ENCODE measurements at places on chromosomes 16 and 17.

- no peak for DNase-seq
Observed at GRCh38 chr17:79796444-79796762, 474 bp downstream of the CBX8 start.

- DNase-seq, result no peak
Observed at GRCh38 chr17:13513039-13513405, 88.7 kb downstream of the HS3ST3A1 start.

DNA sequence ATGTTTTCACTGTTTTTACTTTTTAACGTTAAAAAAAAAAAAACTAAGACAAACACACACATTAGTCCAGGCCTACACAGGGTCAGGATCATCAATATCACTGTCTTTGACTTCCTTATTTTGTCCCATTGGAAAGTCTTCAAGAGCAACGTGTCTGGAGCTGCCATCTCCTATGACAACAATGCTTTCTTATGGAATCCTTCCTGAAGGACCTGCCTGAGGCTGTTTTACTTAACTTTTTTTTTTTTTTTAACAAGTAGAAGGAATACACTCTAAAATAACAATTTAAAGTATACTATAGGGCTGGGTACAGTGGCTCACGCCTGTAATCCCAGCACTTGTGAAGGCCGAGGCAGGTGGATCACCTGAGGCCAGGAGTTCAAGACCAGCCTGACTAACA lies 71.8 kb upstream of the BCAR1 start:
- no peak for DNase-seq

- peak; percentile 76 for DNase-seq
Observed at GRCh38 chr16:79288066-79288465, 312.5 kb downstream of the MAF start.

DNA sequence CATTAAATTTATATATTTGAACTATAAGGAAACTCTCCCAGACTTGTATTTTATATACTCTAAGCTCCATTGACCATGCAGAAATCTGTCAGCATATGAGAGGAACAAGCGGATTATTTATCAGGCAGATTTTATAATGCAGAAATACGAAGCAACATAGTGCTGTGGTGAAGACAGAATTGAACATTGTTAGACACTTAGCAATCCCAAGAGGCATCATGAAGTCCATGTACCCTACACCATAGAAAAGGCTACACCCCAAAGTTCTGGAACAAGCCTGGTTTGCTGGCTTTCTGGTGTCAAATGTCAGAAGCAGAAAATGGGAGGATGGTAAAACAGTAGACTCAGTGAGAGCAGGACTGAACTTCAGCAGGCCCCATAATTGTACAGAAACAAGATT lies 241.1 kb downstream of the PRKCA start:
- no peak for DNase-seq

DNA sequence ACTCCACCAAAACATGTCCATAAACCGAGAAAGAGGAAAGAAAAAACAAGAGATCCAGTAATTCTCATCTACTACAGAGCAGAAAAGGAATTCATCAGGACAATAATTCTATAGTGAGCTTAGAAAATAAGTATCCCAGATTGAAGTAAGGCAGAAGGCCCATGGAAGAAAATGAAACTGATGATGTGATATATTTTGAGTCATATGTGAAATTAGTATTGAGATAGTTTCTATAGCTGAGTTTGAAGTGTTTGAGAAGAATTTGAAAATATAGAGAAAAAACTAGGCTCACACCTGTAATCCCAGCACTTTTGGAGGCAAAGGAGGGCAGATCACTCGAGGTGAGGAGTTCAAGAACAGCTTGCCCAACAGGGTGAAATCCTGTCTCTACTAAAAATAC lies 19.7 kb downstream of the LUC7L3 start:
- peak; percentile 6 for DNase-seq

DNA sequence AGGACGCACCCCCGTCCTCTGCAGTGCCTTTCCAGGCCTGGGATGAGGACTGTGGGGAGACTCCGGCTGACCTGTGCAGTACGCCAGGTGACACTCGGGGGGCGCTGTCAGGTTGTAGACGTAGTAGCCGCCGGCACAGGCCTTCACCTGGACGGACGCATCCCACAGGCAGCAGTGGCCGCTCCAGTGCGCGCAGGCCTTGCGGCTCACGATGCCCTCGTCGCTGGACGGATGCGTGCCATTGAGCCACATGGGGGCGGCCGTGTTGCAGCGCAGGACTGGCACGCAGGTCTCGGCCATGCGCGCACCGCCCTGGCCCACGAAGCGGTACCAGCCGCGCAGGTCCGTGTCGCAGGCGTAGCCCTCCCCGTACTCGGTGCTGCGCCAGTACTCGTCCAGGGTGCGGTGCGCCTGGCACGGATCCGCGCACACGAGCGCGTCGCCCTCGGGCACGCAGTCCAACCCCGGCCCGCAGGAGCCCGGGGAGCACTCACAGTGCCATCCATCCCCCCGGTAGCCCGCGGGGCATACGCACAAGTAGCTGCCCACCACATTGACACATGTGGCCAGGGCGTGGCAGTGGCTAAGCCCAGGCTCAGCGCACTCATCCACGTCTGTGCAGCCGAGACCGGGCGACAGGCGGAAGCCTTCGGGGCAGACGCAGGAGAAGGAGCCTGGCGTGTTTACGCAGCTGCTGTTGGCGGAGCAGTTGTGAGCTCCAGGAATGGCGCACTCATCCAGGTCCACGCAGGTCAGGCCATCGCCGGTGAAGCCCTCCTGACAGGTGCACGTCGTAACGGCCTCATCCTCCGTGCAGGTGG lies 3.9 kb downstream of the UMOD start:
- DNase-seq, result no peak

DNA sequence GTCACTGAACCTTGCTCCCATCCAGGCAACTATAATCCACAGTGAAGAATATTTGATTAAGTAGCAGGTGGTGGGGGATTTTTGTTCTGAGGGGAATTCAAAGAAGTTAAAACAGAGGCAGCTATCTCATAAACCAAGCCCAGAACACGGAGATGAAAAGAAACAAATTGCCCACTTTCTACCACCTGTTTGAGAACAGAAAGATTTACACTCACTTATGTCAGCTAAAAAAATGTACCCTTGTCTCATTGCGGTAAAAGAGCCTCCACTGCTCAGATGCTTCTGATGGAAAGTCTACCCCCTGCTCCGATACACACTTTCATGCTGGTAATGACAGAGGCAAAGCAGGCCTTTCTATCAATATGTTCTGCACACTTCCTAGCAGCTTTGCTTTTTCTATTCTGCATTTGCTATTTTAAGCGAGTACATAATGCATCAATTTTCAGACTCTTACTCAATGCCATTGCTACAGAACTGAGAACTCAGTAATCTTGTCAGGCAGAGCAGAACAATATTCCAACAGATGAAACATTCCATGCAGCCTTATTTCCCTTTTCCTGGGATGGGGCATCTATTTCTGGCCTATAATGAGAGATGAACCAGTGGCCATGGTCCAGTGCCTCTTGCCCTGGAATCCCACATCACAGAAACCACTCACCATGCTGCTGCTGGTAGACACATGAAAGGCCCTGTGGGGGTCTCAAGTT lies 29.0 kb downstream of the CDK5R1 start:
- DNase-seq, result no peak

GRCh38 chr17:72456075-72456474 lies 335.3 kb downstream of the SOX9 start:
- DNase-seq, result no peak

DNA sequence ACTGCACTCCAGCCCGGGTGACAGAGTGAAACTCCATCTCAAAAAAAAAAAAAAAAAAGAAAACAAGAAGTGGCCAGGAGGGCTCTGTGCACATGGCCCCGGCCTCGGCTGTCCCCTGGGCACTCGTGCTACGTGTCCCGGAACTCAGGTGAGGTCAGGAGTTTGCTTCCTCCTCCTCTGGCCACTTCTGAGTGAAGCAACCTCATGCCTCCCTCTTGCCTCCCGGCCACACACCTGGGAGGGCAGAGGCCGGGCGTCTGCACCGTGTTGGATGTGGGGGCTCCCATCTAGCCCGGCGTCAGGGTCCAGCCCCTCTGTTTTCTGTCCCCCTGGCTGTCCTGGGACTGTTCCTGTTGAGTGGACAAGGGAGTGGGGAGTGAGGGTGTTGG lies 22.2 kb downstream of the ASPSCR1 start:
- DNase-seq, result no peak

DNA sequence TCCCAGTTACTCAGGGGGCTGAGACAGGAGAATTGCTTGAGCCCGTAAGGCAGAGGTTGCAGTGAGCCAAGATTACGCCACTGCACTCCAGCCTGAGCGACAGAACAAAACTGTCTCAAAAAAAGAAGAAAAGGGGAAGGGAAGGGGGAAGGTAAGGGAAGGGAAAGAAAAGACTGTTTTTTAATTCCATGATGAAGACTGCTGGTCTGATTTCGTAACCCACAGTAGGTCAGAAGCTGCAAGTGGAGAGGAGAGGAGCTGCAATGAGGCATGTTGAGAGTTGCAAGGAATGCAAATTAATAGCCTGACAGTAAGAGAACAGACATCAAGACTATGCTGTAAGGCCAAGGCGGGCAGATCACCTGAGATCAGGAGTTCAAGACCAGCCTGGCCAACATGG lies 33.3 kb downstream of the HELZ start:
- DNase-seq, result no peak

- DNase-seq, result no peak
Observed at GRCh38 chr16:27113341-27113841, 46.7 kb downstream of the C16orf82 start.

GRCh38 chr17:29358416-29358815 lies 31.7 kb upstream of the TAOK1 start:
- DNase-seq, result peak; percentile 18

DNA sequence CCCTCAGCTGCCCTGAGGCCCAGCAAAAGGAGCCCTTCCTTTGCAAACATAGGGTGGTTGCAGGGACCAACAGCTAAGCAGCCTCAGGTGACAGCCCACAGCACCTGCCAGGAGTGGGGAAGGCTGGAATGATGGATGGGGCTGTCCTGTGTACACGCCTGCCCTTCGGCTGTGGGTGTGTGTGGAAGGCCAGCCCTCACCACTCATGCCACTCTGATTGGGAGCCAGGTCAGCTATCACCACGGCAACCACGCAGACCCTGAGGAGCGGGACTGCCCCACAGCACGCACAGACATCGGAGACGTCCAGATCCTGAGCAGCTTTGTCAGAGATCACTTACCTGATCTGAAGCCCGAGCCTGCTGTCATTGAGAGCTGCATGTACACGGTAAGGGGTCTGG lies 11.9 kb downstream of the PIPOX start:
- no peak for DNase-seq

- no peak for DNase-seq
Observed at GRCh38 chr16:66539623-66540469, 10.1 kb downstream of the TK2 start.

DNA sequence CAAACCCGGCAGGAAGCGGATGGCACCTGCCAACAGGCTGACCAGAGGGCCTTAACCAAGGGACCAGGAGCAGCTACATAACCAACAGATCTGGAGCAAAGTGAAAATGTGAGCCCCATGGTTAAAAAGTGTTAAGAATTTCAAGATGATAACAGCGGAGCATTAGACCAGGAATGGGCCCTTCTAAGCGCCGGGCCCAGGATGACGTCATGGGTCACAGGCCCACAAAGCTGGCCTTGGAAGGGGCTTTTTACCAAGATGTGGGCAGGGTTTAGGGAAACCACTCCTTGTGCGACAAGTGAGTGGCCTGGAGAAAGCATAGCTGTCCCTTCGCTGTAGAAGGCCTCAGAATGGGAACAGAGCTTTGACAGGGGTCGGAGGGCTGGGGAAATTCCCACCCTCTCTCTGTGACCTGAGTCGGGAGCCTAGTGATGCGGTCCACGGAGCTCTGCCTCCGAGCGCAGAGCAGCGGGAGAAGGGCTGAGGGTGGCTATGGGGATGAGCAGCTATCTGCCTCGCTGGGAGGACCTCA lies 84.4 kb upstream of the RPL38 start:
- DNase-seq, result no peak

GRCh38 chr17:42270596-42270995 lies 5.6 kb downstream of the STAT5B start:
- no peak for DNase-seq

- DNase-seq, result no peak
Observed at GRCh38 chr16:85380905-85381737, 232.0 kb upstream of the GSE1 start.

DNA sequence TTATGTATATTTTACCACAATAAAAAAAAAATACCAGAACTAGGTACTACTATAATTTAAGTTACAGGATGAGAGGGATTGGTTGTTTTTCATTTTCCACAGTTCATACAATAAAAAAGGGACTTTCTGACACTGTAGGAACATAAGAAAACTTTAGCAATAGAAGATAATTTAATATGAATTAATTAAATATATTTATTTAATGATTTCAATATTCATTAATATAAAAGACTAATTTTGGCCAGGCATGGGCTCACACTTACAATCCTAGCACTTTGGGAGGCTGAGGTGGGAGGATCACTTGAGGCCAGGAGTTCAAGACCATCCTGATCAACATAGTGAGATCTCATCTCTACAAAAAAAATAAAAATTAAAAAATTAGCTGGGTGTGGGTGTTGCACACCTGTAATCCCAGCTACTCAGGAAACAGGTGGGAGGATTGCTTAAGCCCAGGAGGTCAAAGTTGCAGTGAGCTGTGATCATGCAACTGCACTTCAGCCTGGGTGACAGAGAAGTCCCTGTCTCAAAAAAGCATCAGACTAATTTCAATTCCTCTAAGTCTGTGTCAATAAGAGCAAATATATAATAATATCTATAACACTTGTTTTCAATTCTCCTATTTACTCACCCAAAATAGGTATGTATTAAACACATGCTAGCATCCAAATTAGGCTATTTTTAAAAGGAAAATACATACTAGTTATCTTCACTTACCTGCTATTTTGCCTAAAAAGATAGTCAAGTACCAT lies 79.6 kb downstream of the BRIP1 start:
- DNase-seq, result no peak

- no peak for DNase-seq
Observed at GRCh38 chr17:29723278-29724047, 100.8 kb upstream of the CORO6 start.
